IPS DF 6.9 (cell line): ENCODE measurements at places on chromosomes 16 and 17.

- no peak for DNase-seq
- no peak overlapping the region for H3K4me3 ChIP-seq
- no peaks in the 10 kb centered on the region for H3K27me3 ChIP-seq
- H3K27ac ChIP-seq = no peak overlapping the region
- H3K36me3 ChIP-seq = no peaks in the 10 kb centered on the region
- H3K4me1 ChIP-seq = no peaks in the 10 kb centered on the region; the same call in 1 of the 2 replicates
Measured at GRCh38 chr16:52312716-52313115, 234.2 kb downstream of the TOX3 start.

DNA sequence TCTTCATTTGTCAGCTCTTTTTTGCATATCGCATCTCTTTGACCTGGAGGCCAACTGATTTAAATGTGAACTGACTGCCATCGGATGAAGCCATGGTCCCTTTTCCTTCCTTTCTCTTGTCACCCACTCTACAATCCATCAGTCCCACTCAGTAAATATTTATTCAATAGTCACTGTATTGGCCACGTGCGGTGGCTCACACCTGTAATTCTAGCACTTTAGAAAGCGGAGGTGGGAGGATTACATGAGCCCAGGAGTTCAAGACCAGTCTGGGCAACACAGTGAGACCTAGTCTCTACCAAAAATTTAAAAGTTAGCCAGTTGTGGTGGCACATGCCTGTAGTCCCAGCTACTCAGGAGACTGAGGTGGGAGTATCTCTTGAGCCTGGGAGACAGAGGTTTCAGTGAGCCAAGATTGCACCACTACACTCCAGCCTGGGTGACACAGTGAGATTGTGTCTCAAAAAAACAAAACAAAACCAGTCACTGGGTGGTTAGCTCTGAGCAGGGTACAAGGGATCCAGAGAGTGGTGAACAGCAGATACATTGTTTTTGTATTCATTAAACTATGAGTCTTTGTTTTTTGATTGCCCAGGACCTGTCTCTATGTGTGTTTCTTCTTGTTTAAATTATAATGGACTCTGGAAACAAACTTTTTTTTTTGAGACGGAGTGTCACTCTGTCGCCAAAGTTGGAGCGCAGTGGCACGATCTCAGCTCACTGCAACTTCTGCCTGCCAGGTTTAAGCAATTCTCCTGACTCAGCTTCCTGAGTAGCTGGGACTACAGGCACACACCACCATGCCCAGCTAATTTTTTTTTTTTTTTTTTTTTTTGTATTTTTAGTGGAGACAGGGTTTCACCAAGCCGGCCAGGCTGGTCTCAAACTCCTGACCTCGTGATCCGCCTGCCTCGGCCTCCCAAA lies 6.9 kb downstream of the PHAF1 start:
- no peak overlapping the region for H3K4me3 ChIP-seq
- no peaks in the 10 kb centered on the region for H3K27me3 ChIP-seq
- H3K4me1 ChIP-seq = no peaks in the 10 kb centered on the region
- no peak overlapping the region for H3K27ac ChIP-seq
- no peak for DNase-seq

DNA sequence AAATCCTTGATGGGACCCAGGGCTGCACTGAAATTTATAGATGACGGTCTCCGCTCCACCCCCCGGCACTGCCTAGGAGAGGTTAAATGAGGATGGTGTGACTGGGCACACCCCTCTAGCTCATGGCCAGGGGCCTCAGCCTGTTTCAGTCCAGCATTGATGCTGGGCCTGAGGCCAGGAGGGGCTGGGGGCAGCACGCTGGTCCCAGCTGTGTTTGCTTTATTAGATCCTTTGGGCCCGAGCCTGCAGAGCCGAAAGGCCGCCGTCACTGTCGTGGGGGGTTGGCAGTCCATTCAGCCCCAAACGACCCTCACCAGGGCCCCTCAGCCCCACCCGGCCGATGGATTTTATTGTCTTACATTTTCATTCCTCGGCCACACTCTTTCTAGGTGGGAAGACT lies 10.8 kb upstream of the DOK4 start:
- DNase-seq = no peak
- no peaks in the 10 kb centered on the region for H3K36me3 ChIP-seq
- H3K4me3 ChIP-seq = no peak overlapping the region
- no peak overlapping the region for H3K27ac ChIP-seq

GRCh38 chr17:63647065-63647725 lies 25.0 kb downstream of the MAP3K3 start:
- DNase-seq = no peak
- H3K4me1 ChIP-seq = peaks cover 4% of the 10 kb centered on the region; the same call in 1 of the 2 replicates
- no peak overlapping the region for H3K4me3 ChIP-seq
- no peaks in the 10 kb centered on the region for H3K36me3 ChIP-seq
- no peak overlapping the region for H3K27ac ChIP-seq
